Stimulated activated CD8-positive, alpha-beta memory T cell treated with anti-CD3 and anti-CD28 coated beads, Interleukin-15, amount 100 ng/mL, for 48 hours (primary cell): ENCODE measurements at places on chromosomes 7 and 10.

DNA sequence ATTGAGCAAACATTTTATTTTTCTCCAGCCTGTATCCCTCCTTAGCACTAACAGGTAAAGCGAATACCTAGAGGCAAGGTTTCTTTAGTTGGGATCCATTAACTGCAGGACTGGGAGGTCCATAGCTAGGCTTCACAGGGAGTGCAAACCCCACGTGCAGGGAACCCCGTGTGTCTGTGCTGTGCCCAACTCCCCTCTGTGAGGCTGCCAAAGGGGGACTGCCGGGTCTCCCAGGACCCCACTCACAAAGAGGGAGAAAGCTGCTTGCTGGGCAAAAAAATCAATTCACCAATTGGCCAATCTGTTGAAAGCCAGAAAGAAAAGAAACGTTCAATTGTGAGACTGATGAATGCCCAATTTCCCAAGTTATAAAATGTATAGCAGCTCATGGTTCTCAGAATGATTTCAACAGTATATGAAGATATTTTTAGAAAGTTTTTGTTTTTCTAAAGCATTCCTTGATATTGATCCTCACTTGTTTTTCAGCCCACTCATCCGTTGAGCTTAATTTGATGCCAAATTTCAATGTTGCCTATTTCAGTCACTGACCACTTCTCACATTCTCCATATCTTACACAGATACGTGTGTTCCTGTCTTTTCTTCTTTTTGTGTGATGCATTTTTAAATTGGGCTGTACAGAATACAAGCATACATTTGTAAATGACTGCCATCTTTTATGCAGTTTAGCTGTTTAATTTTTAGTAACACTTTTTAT, 202.7 kb upstream of the PRSS58 start:
- DNase-seq = no peak

DNA sequence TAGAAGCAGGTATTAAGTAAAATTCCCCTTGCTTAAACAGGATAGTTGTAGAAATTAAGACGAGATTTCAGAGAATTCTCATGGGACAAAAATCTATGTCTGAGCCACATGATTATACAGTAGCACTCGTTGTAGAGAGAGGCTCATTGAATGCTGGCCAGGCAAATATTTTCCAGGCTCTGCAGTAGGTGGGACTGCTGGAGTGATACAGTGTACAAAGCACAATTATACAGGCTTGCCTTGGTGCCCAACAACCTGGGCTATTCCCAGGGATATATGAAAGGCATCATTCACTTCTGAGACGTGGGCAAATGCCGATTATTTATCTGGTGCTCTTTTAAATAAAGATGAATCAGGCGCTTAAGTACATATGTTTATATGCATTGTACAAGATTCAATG, 380.6 kb downstream of the PHTF2 start:
- DNase-seq = no peak

DNA sequence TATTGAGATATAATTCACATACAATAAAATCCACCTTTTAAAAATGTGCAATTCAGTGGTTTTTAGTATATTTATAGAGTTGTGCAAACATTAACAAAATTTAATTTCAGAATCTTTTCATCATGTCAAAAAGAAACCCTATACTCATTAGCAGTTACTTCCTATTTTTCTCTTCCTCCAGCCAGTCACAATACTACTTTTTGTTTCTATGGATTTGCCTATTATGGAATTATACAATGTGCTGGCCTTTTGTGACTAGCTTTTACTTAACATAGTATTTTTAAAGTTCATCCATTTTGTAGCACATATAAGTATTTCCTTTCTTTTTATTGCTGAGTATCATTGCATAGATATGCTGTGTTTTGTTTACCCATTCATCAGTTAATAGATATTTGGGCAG, 199.9 kb upstream of the IMMP2L start:
- DNase-seq = no peak

GRCh38 chr10:91745090-91745831, 53.0 kb upstream of the TNKS2 start:
- DNase-seq = no peak

GRCh38 chr7:143456992-143457793, 13.9 kb downstream of the TAS2R60 start:
- DNase-seq = no peak

DNA sequence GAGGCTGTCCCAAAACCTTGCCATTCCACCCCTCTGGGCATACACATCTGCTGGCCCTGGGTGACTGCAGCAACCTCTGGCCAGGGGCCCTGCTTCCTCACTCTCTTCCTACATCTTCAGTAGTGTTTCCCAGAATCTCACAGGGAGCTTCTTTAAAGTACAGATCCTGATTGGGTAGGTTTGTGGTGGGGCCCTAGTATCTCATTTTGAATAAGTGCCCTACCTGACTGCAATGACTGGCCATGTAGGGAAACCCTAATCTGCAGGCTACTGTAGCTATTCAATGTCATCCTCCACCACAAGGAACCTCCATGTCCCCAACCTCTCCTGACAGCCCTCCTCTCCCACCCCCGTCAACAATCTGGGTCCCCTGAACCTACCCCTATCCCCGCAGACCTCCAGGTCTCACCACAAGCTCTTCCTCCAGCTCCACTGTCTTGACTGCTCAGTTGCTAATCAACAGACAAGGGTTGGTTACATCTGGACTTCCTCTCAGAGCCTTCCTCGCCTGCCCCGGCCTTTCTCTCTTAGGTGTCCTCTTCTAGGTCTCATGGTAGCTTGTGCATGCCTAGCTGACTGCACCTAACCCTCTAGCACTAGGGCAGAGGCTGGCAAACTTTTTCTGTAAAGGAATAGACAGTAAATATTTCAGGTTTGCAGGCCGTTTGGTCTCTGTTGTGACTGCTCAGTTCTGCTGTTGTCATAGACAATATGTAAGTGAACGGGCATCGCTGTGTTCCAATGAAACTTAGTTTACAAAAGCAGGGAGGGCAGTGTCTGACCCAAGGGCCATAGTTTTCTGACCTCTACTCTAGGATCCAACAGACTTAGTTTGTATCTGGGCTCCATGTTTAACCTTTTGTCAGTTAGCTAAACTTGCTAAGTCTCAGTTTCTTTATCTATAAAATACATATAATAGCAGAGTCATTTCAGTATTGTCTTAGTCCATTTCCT, 121.1 kb downstream of the AOAH start:
- DNase-seq = no peak

DNA sequence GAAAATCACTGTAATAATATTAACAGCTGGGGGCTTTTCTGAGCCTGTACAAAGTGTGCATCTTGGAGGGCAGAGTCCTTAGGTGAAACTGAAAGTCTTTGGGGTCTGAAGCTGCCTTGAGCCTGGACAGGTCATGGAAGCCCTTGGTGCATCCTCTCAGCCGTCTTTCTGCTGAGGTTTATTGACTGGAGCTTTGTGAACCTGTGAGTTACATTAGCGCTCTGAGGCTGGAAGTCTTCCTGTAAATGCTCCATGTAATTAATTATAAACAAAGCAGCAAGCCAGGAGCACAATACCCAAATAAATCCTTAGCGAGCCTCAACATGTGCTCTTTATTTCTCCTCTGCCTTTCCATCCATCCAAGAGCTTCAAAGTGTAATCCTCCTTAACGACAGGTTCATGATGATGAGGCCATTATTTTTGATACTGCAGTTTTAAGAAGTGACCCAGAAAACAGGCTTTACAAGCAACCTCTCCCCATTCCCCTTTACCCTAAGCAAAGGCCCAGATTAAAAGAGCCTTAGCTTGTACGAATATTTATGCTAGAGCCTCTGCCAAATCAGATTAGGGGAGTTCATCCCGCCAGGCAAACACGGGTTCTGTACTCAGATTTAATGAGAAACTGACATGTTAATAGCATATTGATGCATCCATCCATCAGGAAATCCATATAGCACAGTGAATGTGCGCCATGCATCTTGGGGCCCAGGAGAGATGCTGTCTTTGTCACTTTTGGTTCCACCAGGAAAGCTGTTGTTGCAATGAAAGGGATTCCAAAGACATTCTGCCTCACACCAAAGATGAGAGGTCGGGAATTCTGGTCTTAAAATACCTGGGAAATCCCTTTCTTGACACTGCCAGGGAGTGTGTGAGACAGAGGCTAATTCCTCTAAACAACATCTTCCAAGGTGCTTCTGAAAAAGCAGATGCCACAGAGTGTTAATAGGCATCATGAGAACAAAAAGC, 118.1 kb downstream of the ANLN start:
- no peak for DNase-seq

GRCh38 chr7:50310956-50311355, 6.4 kb downstream of the IKZF1 start:
- DNase-seq = no peak

GRCh38 chr7:70285187-70285586, 686.9 kb downstream of the AUTS2 start:
- DNase-seq = no peak

DNA sequence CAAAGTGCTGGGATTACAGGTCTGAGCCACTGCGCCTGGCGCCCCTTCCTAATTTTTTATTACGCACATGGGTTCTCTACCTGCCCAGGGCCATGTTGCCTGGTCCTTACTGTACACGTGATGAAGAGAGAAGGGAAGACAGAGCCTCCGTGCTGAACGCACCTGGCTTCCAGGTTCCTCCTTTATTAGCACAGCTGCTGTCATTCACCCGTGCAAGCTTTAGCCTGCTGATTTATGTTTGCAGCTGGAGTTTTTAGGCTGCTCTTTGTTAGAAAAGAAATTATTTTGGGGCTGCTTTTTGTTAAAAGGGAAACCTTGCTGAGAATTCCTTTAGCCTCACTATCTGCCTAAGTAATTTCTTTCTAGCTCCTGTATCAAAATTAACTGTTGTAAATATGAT, 417.0 kb downstream of the CALN1 start:
- DNase-seq = no peak

GRCh38 chr10:17056781-17057428, 72.7 kb downstream of the CUBN start:
- DNase-seq = no peak

DNA sequence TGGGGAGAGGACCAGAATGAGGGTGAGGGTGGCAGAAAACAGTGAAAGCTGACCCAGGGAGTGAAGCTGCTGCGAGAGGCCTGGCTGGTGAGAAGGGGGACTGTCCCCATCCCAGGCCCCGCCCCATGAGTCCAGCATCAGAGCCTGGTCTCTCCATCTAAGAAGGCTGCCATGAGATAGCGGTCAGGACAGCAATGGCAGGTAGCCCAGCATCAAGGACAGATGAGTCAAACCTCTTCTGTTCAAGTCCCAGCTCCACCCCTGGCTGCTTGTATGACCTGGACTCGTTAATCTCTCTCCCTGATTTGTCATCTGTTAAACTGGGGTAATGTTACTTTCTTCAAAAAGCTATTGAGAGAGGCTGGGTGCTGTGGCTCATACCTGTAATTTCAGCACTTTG, 22.2 kb downstream of the GPNMB start:
- no peak for DNase-seq

DNA sequence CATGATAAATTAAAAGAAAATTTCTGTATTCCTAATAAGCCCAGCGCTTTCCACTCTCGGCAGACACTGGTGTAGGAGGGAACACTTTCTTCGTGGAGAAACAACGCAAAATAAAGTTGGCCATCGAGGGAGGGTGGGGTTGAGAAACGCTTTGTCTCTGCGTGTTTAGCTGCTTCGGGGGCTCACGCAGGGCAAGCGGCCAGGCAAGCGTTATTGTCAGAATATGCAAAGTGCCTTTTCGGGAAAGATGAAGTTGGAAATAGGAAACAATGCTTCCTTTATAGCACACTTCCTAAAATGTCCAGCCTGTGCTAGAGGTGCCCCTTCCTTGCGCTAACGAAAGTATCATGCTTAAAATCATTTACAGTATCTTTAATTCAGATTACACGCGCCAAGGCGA, 1.9 kb upstream of the EBF3 start:
- DNase-seq = no peak

- DNase-seq = no peak
Measured at GRCh38 chr7:153188630-153189029, 429.1 kb downstream of the ACTR3B start.

GRCh38 chr10:115949282-115949844, 323.6 kb downstream of the GFRA1 start:
- no peak for DNase-seq

- DNase-seq = no peak
Measured at GRCh38 chr7:80654887-80655340, 16.5 kb downstream of the CD36 start.

DNA sequence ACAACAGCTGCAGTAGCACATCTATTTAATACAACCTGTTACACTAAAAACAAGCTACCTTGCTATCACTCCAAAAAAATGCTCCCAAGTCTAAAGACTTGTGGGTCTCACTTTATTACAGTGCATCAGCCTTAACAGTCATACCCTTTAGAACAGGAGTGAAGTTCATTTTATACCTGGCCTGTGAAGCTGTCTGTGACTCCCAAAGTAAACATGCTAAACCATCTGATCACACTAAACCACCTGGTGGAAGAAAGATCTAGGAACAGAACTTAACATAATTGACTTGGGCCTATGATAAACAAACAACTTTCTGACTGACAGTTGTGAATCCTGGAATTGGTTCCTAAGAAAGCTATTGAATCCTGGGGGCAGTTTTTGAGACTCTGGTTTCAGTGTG, 80.9 kb upstream of the ATP6V0A4 start:
- no peak for DNase-seq
